ENCODE measurements at places on chromosomes 7 and 10. TPM values are rescaled to one million over a fixed set of nuclear protein-coding genes. Genes with fewer than 3 reads are reported as not detected.

Gene HGF
- total RNA-seq = 0.17 TPM

Gene SEMA3C
- total RNA-seq = 708 TPM

Gene LRRN3
- total RNA-seq = 0.33 TPM

Gene ATP6V0A4
- not detected for total RNA-seq

Gene LRIT1
- total RNA-seq = not detected

Gene FHIP2A
- total RNA-seq = 25.8 TPM

Gene TAS2R5
- 3.5 TPM for total RNA-seq

Gene AGAP5
- total RNA-seq = 3.3 TPM

Gene HTR5A
- not detected for total RNA-seq

Gene MYL10
- total RNA-seq = not detected

- DNase-seq = no peak
Measured at GRCh38 chr10:43260911-43261577, 5.8 kb downstream of the RASGEF1A start.

DNA sequence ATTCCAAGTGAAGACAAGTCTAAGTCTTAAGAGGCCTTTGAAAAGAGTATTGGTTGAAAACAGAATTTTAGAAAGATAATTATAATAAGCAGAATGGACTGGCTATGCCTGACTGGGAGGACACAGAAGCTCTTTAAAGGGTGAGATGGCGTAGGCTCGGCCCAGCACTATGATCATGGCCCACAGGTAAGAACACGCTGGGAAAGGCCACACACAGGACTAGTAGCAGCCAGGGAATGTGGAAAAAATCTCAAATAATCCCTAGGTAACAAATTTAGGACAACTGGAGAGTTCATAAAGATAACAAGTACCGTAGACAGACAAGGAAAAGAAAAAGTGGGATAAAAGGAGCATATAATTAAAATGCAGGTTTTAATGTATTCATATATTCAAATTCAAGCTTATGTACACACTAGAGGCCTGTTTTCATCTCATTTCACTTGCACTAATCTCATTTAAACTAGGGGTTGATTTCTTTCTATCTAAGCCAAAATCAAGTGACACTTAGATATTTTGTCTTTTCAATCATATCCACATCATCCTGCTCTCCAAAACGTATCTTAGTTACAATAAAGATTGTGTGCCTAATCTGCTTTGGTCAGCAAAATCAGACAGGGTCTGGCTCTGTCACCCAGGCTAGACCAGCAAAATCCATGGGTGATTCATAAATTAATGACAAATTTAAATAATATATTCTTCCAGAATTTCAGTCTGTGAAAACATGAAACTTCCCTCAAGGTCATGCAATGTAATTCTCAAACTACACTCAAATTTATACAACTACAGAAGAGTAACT lies 53.0 kb downstream of the EZH2 start:
- DNase-seq = no peak

DNA sequence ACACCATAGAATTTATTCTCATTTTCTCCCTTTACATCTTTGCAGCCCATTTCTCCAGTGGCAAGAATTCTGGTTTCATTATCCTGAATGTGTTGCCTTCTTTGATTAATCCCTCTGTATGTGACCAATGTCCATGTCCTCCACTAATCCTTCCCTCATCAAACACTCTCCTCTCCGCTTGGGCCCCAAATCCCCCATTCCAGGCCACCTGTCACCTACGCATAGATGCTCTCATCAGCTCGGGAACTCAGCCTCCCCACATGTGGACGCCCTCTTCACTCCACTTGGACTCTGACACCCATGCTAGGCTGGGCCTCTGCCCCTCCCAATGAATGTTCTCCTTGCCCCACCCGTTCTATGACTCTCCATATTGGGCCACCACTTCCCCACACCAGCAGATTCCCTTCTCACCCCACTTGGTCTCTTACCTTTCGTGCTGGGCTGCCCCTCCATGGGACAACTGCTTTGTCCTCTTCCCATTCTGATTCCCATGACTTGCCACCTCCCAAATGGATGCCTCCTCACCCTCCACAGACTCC lies 18.7 kb upstream of the RBM20 start:
- no peak for DNase-seq

DNA sequence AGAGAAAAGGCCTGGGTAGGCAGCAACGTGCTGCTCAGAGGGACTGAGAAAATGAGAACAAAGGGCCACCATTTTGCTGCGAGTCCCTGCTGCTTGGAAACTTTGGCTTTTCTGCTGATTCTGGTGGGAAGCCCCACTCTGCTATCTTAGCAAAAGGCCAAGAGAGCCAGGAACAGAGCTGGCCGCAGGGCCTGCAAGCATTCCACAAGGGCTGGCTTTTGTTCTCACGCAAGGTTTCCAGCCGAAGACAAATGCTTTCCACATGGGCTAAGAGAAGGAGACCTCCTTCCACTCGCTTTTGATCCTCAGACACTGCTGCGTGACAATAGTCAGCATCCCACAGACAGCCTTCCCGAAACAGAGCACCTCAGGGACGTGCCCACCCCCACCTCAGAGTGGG lies 163.1 kb downstream of the ARHGAP12 start:
- DNase-seq = no peak

DNA sequence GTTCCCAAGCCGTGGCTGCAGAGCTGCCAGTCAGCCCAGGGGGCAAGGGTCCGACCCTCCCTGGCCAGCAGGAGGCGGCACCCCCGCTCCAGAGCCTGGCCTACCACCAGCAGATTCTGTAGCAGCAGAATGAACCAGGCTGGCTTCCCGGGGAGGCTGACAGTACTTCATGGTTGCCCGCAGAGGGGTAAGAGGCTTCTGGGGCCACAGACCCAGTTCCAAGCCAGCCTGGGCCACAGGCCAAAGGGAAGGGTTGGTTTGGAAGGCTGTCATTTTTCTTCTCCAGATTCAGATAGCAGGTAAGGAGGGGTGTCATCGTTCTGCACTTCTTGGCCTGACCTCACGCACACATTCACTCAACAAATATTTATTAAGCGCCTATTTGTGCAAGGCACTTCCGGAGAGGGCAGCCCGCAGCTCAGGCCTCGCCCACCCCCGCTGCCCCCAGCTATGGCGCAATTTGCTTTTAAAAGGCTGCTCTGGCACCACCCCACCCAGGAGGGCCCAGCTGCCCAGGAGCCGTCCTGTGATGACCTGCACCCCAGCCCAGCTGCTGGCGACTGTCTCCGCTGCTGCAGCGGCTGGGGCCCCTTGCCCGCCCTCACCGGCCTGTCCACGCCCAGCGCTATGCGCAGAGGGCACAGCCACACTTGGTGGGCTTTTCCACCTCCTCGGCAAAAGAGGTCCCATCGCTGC lies 168.5 kb downstream of the LCOR start:
- no peak for DNase-seq

DNA sequence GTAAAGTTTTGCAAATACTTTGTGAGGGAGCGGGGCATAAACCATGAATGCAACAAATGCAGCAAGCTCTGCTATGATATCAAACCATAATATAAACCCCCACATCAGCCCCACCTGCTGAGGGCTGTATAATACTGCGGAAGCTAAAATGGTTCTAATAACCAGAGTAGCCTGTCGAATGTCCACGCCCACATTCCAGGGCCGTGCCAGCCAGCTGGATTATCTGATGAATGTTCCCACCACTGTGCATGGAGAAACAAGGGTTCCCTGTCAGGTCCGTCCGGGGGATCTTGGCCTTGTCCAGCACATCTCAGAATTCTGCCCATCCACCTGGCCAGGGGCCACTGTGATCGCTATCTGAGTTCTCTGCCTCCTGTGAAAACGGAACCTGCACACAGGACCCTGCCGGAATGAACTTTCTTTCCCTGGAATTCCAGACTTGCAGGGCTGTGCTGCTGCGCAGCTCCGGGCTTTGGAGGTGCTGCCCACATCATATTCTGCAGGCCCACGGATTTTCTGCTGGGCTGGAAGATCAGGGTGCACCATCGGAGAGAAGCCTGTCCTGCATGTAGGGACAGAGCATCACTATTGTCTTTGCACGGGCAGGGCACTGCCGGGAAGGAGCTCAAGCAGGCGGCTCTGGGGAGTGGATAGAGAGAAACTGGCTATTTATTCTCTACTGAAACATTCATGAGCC lies 77.0 kb upstream of the GNA12 start:
- peak; percentile 34 for DNase-seq

DNA sequence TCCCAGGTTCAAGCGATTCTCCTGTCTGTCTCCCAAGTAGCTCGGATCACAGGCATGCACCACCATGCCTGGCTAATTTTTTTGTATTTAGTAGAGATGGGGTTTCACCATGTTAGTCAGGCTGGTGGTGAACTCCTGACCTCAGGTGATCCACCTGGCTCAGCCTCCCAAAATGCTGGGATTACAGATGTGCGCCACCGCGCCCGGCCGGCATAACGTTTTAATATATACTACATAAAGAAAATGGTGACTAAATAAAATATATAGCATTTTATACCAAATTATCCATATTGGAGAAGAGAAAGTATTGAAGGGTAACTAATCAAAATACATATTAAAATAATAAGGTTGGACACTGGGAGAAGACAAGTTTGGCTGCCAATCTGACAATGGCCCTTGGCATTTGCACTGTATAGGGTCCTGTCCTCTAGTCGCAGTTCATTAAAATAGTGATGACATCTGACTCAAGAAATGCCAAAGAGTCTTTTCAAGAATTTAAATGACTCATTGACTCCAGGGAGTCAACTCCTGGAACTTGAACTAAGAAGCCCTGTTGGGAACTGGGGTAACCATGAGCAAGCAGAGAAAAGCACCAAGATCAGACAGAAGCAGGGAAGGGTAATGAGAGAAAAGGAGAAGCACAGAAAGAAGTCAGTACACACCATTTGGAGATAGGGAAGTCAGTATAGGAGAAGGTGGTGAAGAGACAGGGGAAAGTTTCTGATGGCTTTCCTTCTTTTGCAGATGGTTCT lies 91.1 kb downstream of the CH25H start:
- peak; percentile 80 for DNase-seq

GRCh38 chr7:22781230-22781711 lies 41.4 kb downstream of the TOMM7 start:
- DNase-seq = peak; percentile 18

- no peak for DNase-seq
Measured at GRCh38 chr10:62527019-62527827, 153.1 kb downstream of the ZNF365 start.

DNA sequence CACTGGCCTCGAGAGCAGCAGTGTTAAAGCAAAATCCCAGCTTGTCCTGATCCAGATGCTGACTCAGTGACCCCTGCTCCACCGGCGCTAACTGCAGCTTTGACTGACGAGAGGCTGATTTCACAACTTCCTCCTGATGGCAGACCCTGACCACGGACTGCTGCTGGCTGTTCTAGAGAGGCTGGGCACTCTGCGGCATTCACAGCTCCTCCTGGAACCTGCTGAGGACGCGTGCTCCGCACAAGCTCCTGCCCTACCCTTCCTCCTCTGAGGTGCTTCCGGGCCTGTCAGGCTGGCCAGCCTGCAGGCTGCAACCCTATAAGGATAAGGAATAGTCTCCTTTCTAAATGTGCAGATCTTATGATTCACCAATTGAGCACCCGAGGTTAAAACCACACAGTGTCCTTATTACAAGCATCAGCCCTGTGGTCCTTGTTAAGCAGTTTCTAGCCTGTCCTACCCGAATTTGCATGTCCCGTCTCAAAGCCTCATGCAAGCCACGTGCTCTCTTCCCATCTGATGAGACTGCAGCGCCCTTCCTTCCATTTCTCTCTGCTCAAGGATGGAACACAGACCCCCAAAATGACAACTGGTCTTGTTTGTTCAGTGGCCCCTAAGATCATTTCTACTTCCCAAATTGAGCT lies 35.5 kb upstream of the NCAPG2 start:
- peak; percentile 39 for DNase-seq

GRCh38 chr7:2698581-2699288 lies 10.7 kb downstream of the AMZ1 start:
- DNase-seq = no peak

GRCh38 chr10:116385311-116385710 lies 42.3 kb upstream of the PNLIPRP3 start:
- DNase-seq = no peak

- peak; percentile 32 for DNase-seq
Measured at GRCh38 chr10:33900596-33900995, 566.1 kb upstream of the NRP1 start.

- DNase-seq = no peak
Measured at GRCh38 chr7:15104411-15105092, 202.0 kb upstream of the DGKB start.

DNA sequence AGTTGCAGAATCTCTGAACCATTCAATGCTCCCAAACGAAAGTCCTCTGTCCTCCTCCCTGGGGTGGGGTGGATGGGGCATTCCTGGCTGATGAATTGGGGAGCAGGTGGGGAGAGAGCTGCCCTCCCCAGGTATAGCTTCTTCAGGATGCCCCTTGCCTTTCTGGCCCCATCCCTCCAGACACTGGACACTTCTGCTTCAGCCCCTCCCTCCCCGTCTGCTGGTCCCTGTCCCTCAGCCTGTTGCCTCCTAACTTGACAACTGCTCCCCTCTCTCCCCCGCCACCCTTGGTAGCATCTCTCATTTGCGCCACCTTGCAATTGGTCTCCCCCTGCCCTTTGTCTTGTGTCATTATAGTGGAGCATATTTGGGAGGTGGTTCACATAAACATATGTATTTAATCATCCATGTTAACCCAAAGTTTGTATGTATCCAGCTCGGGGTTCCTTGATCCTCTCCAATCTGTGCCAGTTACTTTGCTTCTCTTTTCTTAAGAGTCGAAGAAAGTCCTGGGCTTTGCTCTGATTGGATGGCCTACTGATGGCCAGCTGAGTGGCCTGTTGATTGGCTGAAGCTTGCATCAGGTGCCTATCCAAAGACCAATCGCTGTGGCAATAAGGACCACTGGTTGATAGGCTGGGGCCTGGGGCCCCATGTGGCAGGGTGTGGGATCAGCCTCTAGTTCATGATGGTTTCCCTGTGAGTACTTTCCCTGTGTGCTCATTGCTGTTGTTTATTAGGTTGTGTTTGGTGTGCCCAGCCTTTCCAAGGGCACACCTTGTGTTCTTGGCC lies 4.0 kb upstream of the GCK start:
- DNase-seq = no peak

DNA sequence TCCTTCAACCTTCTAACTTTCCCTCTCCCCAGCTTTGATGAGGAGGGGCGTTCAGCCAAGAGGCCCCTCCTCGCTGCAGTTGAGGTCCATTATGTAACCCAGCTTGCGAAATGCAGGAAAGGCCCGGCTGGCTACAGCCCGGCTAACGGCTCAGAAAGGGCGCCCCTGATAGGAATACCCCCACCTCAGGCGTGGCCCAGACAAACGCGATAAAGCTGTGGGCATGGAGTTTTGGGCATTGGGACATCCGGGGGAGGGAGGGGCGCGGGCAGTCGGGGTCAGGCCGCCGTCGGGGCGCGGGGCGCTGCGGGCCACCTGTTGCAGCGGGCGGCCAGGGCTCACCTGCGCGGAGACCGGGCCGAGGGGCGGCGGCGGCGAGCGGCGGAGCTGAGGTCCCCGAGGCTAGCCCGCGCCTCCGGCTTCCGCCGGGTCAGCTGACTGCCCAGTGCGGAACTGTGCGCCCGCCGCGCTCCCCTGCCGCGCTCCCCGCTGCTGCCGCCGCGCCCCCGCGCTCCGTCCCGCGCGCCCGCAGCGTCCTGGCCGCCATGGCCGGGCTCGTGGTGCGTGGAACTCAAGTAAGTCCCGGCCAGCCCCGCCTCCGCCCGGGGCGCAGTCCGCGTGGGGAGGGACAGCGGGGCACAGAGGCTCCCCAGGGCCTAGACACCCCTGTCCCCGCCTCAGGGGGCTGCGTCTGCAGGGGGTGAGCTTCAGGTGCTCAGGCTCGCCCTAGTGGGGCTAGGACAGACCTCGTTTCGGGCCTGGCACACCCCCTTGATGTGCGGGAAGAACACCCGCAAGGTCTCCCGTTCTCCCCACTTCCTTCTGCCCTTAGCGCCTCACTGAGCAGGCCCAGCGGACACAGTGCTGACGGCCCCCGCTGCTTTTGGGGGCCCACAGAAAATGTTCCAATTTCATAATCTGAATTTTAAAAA lies at the start of gene LRMDA:
Gene LRMDA (plus strand): TSS at position 445 of the 932 bp plus-strand sequence.
- no peak for DNase-seq

GRCh38 chr7:122073635-122074034 lies 70.4 kb downstream of the AASS start:
- no peak for DNase-seq
